ENCODE measurements at places on chromosomes 1 and 21. TPM values are rescaled to one million over a fixed set of nuclear protein-coding genes. Genes with fewer than 3 reads are reported as not detected.

GRCh38 chr21:34967509-34968289 is 81.4 kb downstream of the RUNX1 start:
- peak; percentile 3 for DNase-seq

GRCh38 chr1:82934074-82934473 is 1064.9 kb downstream of the TTLL7 start:
- peak; percentile 25 for DNase-seq

- DNase-seq: no peak
Measured at GRCh38 chr1:32743380-32744070, 41.0 kb upstream of the SYNC start.

GRCh38 chr1:2847086-2847985 is 45.8 kb upstream of the TTC34 start:
- DNase-seq: no peak

DNA sequence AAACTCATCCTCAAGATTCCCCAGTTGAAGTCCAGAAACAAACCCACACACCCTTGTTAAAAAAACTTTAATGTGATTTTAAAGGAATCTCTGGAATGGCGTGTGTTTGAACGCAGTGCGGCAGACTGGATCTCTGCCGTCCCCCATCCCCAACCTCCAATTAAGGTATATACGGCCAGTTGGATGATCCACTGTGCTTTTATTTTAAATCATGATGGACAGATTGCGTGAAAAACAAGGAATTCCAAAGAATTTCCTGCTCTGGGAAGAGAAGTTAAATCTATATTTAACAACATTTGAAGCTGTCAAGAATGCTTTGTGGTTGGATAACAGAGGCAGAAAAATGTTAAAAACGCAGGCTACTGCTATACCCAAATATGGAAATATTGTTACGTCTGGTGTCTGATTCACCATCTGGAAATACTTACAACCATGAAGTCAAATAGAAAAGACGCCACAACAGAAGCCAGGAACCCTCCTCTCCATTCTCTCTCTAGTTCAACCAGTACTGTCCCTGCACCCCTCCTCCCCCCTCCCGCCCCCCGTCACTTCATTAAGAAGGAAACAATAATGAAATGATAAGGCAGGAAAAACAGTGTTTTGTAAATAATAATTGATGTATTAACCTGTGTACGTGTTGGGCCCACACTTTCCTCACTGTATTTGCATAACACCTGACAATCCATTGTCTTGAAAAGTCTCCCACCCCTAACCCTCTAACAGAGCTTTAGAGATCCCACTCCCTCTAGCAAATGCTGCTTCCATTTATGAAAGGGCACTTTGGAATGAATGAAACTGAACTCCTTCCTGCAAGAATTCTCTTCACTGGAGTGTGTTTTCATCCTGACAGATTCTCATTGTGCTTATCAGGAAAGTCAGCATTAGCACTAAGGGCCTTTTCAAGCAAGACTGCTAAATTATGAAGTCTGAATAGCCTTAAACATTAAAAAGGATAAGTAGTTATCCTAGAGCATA is 2.0 kb upstream of the CCN1 start:
- no peak for DNase-seq

DNA sequence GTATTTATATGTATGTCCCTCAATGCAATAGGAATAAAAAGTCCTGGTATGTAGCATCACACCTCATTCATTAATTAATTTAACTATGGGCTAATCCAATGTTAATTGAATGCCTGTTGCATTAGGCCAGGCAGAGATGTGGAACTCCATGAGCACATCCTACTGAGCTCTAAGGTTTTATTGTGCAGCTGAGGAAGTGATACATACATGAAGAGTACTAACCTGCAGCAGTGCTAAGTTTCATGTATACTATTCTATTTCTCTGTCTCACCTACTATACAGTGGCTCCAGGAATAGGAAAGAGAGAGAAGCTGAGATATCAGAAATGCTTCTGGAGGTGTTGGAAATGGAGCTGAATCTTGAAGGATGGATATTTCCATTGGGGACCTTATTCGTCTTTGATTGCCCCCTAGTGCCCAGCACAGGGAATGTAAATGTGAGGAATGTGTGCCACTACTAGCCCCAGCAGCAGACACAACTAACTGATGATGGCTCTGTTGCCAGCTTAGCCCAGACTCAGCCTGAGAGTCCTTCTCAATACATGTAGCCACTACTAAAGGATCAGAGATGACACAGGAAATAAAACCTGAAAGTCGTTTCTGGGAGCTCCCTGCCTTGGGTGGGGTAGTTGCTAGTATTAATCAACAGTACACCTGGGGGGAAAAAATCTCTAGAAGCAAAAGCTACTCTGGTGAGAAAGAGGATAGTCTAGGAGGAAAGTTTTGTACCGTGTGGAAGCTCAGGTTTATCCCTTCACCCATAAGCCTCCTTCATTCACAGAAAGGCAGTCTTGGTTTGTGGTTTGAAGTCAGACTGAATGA is 173.3 kb upstream of the FOXD3 start:
- peak; percentile 87 for DNase-seq

DNA sequence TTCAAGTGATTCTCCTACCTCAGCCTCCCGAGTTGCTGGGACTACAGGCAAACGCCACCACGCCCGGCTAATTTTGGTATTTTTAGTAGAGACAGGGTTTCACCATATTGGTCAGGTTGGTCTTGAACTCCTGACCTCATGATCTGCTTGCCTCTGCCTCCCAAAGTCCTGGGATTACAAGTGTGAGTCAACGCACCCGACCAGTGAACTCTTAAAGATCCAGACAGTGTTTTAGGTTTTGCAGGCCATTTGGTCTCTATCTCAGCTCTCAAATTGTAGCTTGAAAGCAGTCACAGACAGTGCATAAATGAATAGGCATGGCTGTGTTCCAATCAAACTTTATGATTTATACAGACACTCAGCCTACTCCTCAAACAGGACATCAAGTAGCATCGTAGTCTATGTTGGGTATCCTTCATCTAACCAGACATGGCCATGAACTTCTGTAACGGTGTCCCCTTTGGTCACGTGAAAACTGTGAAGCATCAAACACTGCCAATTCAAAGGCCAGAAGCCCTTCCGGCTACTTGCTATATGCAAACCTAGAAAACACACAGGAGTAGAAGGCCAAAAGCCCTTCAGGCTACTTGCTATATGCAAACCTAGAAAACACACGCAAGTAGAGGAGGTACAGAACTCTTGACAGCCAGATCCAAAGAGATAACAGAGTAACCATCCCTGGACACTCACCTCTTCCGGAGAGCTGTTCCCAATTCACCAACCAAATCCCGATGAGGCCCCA is 3.1 kb downstream of the FUCA1 start:
- no peak for DNase-seq

GRCh38 chr1:10389271-10389973 is 9.4 kb upstream of the PGD start:
- no peak for DNase-seq

- DNase-seq: no peak
Measured at GRCh38 chr1:31693231-31693630, 10.6 kb downstream of the COL16A1 start.

DNA sequence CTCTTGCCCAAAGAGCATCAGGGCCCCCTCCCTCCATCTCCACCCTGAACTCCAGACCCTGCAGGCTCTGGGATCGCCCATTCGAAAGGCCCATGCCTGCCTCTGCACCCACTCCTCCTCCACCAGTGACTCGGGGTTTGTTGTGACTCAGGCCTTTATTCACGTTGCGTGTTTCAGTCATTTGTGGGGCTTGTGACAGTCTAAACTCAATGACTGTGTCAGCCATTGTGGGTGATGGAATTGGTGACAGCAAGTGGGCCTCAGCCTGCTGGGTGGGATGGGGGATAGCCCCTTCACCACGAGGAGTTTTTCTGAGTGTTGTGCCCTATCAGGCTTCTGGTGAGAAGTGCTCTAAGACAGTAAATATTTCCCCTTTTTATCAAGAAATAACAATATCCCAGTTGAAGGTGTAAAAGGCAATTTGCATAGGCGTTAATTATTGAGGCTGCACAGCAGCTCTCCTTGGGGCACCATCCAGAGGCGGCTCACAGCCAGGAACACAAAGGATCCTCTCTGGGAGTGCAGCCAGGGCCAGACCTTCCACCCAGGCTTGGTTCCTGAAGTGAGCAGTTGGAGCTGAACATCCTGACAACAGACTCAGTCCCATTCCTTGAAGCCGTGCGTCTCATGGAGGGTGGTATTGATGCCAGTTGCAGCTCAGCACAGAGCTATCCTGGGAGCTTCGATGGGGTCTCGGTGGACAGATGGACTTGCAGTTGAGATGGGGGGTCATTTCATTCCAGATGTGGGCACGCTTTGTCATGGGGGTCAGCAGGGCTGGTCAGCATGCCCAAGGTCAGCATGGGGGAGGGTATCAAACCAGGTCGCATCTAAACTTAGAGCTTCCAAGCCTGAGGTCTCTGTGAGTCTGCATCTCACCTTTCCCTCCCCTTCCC is 135.6 kb upstream of the CACNA1E start:
- DNase-seq: no peak

GRCh38 chr1:112852276-112852675 is 103.7 kb downstream of the SLC16A1 start:
- DNase-seq: no peak

- no peak for DNase-seq
Measured at GRCh38 chr1:40786171-40786994, 2.8 kb downstream of the KCNQ4 start.

GRCh38 chr1:228546541-228547463 is 59.6 kb downstream of the RNF187 start:
- no peak for DNase-seq

DNA sequence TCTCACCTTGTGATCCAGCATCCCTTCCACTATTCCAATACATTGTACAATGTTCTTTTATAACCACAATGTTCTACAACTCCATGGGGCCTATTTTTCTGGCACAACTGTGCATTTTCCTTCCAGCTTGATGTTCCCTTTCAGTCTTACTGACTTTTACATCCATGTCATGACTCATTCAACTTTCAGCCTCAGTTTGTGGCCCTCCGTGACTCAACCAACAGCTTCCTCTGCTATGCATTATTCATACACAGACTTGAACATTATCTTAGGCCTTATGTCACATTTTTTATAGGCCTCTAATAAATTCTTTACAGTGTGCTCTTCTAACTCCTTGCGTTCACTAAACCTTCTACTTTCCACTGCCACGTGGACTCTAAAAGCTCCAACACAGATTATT is 119.4 kb upstream of the PRMT6 start:
- DNase-seq: no peak

DNA sequence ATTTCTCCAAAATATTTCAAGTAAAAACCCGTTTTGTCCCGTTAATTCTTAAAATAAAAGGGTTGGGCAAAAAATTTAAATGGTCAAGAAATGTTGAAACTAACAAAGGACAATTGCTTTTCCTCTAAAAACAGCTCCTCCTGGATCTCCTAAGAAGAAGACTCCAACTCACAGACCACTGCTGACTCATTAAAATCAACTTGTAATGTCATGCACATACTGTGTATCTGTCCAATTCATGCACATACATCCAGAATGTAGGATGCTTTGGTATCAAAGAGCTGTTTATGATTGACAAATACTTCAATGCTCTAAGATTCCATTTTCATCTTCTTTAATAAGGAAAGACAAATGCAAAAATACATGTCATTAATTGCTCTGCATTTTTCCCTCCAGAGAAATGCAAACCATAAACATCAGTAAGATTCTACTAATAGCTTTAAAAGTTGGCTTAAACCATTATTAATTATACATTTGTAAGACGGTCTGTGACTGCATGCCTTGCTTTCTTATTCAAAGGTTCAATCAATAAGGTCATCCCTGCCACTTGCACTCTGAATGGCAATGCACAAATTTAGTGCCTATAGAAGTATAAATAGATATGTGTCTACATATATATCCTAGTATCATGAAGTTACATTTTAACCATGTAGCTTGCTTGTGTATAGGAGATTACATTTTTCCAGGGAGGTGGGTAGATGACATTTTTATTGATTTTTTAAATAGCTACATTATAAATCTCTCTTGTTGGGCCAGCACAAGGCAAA is 44.7 kb downstream of the PTGER3 start:
- DNase-seq: no peak

- no peak for DNase-seq
Measured at GRCh38 chr1:47235806-47236205, 3.8 kb upstream of the TAL1 start.

DNA sequence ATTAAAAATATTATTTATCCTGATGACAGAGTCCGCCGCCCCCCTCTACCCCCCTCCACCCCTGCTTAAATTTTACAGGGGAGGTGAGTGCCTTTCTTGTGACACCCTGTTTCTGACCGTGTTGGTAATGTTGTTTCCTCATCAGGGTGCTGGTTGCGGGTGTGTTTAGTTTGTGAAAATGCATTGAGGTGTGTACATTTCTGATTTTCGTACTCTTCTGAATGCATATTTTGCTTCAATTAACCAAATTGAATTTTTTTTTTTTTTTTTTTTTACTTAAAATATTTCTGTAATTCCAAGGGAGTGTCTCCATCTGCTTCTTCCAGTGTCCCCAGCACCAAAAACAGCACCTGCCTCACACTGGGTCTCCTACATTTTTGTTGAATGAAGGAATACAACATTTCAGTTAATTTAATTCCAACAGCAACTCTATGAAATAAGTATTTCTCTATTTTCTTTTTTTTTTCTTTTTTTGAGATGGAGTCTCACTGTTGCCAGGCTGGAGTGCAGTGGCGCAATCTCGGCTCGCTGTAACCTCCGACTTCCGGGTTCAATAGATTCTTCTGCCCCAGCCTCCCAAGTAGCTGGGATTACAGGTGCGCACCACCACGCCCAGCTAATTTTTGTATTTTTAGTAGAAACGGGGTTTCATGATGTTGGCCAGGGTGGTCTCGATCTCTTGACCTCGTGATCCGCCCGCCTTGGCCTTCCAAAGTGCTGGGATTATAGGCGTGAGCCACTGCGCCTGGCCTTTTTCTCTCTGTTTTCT is 5.6 kb upstream of the SLC2A1 start:
- no peak for DNase-seq

GRCh38 chr21:28944296-28944695 is 48.4 kb downstream of the LTN1 start:
- DNase-seq: no peak

- no peak for DNase-seq
Measured at GRCh38 chr1:18722270-18722669, 91.6 kb downstream of the PAX7 start.

DNA sequence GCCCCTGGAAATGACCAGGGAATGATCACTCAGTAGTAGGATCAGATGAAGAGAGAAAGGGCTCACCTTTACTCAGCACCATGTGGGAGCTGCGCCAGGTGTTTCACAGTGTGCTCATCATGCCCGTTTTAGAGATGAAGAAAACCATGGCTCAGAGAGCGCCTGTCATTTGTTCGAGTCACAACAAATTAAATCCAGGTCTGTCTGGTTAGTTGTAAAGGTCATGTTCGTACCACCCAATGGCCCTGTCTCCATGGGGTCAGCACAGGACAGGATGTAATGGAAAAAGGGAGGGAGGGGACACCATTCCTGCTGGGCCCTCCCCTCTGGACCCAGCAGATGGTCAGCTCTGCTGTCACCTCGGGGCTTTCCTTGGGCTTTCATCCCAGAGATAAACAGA is 15.2 kb downstream of the KIRREL1 start:
- no peak for DNase-seq

Gene PLCH2
- total RNA-seq: 0.03 TPM

Gene ELAPOR1
- not detected for total RNA-seq

Gene MYOG
- not detected for total RNA-seq

Gene CYYR1
- total RNA-seq: not detected

Gene RHD
- 1.2 TPM for total RNA-seq

Gene IL19
- not detected for total RNA-seq

Gene ZBTB8B
- 0.35 TPM for total RNA-seq

Gene LCE1A
- total RNA-seq: not detected

Gene NR1I3
- not detected for total RNA-seq

Gene GJC2
- total RNA-seq: 0.16 TPM

Gene TSEN15
- 83.2 TPM for total RNA-seq

Gene MLLT11
- total RNA-seq: 3.6 TPM

Gene ILF2
- total RNA-seq: 443 TPM

Data from SK-MEL-5 (cell line).